ENCODE measurements at places on chromosomes 13 and 19. TPM values are rescaled to one million over a fixed set of nuclear protein-coding genes. Genes with fewer than 3 reads are reported as not detected.

GRCh38 chr13:95385798-95386197, 84.5 kb upstream of the ABCC4 start:
- no peak for DNase-seq

GRCh38 chr19:29516821-29517395, 8.9 kb upstream of the VSTM2B start:
- DNase-seq: peak; percentile 2

DNA sequence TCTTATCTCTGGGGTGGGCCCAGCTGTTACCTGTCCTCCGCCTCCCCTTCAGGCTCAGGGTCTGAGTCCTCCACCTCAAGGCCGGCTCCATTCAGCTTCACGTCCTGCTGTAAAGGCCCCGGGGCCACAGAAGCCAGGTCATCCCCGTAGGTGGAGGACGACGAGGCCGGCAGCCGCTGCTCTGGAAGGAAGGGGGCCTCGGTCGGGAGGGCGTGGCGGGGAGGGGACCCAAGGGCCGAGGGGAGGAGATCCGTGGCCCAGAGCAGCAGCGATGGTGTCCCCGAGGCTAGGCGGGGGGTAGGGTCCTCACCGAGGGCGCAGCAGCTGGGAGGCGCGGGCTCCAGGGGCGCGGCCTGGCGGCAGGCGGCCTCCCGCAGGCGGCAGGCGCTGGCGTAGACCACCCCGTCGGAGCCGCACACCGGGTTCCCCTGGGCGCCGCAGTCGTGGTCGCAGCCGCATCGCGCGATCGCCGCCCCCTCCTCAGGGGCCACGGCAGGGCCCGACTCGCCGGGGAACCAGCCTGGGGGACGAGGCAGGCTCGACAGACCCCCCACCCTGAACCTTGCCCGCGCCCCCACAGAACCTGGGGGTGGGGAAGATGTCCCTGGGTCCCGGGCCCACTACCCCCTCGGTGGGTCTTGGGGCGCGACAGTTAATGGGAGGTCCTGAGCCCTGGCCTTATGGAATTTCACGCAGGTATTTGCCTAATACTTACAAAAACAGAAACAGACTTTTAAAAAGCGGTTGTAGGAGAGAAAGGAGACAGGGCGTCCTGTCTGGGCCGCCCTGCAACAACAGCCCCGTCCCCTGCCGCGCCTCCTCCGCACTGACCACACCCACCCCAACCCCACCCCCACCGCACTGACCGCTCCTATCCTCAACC, 7.6 kb downstream of the F2RL3 start:
- DNase-seq: no peak

GRCh38 chr19:7550169-7550770, 14.8 kb downstream of the PNPLA6 start:
- no peak for DNase-seq

- no peak for DNase-seq
Measured at GRCh38 chr19:883661-884211, 9.3 kb downstream of the MED16 start.

GRCh38 chr13:97758317-97758716, 195.2 kb upstream of the IPO5 start:
- peak; percentile 18 for DNase-seq

DNA sequence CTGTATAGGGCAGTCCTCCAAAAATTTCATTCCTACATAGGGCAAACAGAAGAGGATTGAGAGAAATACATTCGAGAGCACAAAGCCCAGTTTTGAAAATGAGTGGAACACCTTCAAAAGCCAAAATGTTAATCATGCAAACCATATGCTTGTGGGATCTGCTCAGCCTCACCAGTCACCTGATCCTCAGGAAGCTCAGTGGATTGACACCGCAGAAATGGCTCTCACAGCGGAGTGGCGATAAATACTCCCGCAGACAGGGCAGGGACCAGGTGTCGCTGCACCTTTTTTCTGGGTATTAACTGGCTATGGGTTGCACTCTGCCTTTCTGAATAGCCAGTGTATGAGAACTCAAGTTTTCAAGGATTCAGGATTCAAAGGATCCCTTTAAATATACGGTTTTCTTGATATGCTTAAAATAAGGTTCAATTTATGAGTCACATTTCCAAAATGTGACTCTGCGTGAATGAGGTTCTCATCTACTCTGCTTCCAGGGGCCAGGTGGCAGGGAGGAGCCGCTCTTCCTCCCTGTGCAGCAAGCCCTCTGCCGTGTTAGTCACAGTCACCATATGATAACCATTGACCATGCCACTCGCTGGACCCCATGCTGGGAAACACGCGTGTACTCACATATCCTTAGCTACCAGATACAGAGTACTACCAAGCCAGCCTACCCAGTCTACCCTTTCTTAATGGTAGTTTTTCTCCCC, 18.3 kb upstream of the DHRS12 start:
- no peak for DNase-seq

DNA sequence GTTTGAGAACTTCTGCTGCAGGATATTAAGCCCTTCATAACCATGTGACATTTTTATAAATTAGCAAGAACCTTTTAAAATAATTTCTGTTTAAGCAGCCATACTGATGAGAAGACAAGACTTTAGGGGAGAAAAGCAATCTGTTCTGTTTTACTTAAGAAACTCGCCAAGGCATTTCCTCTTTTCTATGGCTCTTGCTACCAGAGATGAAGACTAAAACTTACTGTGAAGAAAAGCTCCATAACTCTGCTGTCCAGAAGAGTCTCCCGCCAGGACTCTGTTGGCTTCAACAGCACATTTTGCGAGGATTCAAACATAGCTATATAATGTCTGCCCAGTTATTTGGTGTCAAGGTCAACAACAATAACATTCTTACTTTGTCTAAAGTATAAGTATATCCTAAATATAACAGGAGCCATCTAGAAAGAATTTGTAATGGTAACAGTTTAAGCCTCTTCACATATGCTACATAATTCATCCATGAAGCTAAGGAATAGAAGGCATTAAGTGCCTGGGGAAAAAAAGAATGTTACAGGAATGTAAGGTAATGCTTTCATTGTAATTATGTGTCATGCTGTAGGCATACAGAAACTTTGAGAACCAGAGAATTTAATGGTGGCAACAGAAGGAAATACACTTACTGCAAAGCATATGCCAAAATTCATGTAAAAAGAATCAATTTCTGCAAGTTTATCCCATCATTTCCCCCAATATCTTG, 53.2 kb upstream of the EEF1AKMT1 start:
- DNase-seq: no peak

GRCh38 chr13:111908981-111909380, 158.0 kb upstream of the SOX1 start:
- DNase-seq: no peak

DNA sequence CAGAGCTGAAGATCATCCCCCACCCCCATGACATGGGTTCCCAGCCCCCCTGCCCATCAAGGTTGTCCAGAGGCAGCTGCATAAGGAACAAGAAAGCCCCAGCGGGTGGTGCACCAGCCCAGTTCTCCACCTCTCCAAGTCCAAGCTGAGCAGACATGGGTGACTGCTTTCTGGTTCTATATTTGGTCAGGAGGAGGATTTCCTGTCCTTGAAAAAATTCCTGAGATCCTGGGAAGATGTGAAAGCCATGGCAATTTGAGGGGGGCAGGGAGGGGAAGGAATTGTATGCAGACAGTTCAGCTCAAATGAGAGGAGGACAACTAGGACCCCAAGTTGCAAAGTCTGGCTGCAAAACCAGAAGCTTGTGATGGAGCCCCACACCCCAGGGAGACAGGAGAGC, 55.4 kb upstream of the ADGRE5 start:
- DNase-seq: no peak

GRCh38 chr13:30832845-30833332, 73.2 kb upstream of the MEDAG start:
- peak; percentile 29 for DNase-seq

- no peak for DNase-seq
Measured at GRCh38 chr19:39878398-39878797, 32.2 kb upstream of the FBL start.

DNA sequence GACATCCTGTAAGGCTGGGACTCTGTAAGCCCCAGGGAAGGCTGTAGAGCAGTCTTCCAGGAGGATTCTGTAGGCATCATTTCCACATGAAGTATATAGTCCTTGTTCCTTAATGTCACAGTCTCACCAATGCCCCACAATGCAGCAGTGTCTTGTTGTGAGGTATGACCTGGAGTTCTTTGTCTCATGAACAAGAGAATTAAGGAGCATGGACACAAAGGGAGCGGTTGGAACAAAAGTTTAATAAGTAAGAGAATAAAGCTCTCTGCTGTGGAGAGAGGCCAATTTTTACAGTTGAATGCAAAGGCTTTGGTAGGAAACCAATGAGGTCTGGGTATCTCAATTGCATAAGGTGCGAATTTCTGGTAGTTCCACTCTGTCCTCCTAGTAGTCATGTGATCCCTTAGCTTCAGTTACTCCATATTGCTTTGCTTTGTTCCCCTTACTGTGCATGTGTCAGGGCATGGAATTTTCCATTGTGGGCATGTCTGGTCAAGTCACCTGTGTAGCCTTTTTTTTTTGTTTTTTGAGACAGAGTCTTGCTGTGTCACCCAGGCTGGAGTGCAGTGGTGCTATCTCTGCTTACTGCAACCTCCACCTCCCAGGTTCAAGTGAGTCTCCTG, 124.3 kb upstream of the TMTC4 start:
- no peak for DNase-seq

GRCh38 chr19:17450264-17451075, 2.0 kb upstream of the TMEM221 start:
- no peak for DNase-seq

GRCh38 chr19:12730064-12730463, 4.4 kb downstream of the TRIR start:
- DNase-seq: no peak

DNA sequence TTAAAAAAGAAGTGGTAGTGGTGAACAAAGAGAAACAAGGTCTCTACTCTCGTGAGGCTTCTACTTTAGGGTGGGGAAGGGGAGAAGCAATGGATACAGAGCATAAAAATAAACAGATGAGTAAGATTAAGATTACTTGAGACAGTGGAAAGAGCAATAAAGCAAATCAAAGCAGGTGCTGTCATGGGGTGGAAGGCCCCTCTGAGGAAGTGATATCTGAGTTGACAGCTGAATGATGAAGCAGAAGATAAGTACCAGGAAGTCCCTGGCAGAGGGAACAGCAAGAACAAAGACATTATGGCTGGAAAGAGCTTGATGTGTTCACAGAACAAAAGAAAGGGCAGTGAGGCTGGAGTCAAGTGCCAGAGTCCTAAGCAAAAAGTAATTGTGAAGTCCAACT, 221.8 kb downstream of the ENOX1 start:
- DNase-seq: no peak

GRCh38 chr13:36954542-36954941, 34.5 kb upstream of the SMAD9 start:
- DNase-seq: no peak

GRCh38 chr13:94608586-94608985, 6.9 kb downstream of the GPR180 start:
- no peak for DNase-seq

GRCh38 chr13:109999659-110000533, 213.5 kb upstream of the IRS2 start:
- no peak for DNase-seq

DNA sequence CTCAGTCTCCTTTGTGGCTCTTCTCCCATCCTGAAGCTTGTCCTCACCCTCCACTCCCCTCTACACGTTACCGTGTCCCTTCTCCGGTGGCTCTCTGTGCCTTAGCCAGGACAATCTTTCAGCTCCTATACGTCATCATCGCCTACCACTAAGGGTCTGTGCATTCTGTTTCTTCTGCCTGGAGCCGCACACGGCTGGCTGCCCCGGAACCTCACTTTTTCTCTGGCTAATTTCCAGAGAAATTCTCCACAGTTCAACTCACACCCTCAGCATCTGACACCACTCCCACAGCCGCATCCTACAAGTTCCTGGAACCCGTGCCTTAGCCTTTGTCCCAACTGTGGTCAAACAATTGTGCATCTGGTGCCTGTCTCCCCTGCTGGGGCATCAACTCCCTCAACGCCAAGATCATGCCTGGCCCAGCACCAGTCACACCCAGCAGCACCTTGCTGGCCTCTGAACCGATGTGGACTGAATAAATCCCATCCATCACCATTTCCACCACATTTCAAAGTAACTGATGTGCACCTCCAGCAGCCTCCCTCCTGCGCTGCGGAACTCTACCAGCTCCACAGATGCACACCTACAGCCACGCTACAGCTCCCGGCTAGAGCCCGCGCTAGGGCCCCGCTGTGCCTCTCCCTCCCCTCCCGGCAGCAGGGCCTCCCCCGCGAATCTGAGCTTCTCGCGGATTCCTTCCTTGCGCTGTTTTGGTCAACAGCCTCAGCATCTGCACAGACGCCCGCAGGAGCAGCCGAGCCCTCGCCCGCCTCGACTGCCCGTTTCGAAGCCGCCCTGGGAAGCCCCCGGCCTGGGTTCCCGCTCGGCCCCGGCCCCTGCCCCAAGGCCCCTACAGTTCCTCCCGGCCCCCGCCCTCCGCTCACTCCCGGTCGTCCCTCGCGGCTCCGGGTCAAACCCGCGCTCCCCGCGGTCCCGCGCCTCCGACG, 689 bp downstream of the DCUN1D2 start:
- no peak for DNase-seq

DNA sequence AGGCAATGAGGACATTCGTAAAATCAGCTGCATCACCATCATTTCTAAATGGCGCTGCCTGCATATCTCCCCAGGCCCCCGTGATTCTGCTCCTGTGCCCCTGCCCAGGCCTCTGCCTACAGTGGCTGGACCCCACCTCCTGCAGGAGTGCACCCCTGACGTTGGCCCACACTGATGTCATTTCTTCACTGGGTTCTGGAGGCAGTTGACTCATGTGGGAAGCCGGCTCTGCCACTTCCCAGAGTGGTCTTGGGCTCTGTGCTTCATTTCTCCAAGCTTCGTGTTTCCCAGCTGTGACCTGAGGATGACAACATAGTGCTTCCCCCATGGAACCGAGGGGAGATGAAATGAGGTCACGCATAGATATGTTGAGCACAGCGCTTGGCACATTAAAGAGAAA, 19.9 kb downstream of the CCNE1 start:
- DNase-seq: no peak

DNA sequence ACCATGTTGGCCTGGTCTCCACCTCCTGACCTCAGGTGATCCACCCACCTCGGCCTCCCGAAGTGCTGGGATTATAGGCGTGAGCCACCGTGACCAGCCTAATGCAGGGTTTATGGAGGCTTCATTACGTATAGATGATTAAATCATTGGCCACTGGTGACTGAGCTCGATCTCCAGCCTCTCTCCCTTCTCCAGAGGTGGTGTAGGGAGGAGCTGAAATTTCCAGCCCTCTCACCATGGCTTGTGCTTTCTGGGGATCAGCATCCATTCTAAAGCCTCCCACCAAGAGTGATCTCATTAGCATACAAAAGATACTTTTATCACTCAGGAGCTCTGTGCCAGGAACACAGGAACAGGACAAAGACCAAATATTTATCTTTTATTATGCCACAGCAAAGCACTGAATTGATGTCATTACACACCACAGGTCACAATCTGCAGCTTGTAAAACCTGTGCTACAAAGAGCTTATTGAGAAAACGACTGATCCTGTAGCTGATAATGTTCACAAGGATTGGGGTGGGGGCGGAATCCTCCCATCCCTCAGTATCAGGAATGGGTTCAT, 32.4 kb downstream of the RHPN2 start:
- DNase-seq: no peak

- no peak for DNase-seq
Measured at GRCh38 chr13:71503781-71504180, 363.2 kb downstream of the DACH1 start.

The AXL gene
- 13.6 TPM for total RNA-seq

The ZNF730 gene
- total RNA-seq: 0.22 TPM

Data from left ventricle myocardium inferior (tissue), 1 donor.